ENCODE measurements at places on chromosomes 1 and 21.
A peak's percentile ranks its signal among the peaks of the same experiment; 100 is the strongest.

DNA sequence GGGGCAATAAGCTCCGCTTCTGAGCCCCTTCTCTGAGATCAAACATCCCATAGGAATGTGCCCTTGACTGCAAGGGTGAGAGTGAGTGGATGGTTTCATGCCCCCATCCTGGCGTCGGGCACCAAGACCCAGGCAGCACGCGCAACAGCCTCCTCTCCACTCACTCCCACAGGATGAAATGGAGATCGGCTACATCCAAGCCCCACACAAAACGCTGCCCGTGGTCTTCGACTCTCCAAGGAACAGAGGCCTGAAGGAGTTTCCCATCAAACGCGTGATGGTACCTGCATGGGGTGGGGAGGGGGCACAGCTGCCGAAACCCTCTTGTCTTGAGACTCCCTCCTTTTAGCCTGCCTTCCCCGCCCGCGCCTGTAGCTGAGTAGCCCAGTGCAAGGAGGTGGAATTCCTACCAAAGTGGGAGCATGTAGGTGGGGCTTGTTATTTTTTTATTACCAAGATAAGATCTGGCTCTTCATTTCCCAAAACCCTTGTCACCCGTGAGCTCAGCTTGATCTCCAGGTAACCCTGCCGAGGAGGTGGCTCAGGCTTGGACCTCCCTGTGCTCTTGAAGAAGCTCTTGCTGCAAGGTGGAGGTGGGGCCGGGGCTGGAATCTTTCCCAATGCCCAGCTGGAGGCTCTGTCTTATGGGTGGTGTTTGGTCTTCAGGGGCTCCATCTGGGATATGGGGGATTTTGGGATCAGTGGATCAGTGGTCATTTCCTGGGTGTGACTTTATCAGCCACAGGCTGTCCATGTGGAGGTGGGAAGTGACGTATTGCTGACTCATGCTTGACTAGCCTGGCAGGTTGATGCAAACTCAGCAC lies 24.0 kb upstream of the PADI6 start:
- DNase-seq: peak; percentile 72

DNA sequence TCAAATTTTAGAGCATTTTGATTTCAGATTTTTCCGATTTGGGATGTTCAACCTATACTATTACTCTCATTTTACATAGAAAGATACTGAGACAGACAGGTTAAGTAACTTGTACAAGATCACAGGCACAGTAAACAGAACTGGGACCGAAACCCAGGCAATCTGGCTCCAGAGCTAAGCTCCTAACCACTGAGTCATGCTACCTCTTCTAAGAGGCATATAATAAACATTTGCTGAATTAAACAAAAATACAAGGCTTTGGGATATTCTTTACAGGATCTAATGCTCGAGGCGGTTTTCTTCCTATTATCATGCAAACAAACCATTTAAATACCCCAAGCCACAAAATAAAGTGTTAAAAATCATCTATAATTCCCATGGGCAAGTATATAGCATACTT lies 50.3 kb downstream of the MCOLN2 start:
- no peak for DNase-seq

DNA sequence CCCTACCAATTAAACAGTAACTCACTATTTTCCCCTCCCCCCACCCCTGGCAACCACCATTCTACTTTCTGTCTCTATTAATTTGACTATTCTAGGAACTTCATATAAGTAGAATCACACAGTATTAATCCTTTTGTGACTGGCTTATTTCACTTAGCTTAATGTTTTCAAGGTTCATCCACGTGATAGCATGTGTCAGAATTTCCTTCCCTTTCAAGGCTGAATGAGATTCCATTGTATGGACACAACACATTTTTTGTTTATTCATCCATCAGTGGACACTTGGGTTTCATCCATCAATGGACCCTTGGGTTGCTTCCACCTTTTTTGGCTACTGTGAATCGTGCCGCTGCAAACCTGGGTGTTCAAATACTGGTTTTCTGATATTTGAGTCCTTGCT lies 41.7 kb downstream of the EIF2D start:
- DNase-seq: no peak

GRCh38 chr1:107963601-107964335 lies 1.2 kb downstream of the VAV3 start:
- no peak for DNase-seq

DNA sequence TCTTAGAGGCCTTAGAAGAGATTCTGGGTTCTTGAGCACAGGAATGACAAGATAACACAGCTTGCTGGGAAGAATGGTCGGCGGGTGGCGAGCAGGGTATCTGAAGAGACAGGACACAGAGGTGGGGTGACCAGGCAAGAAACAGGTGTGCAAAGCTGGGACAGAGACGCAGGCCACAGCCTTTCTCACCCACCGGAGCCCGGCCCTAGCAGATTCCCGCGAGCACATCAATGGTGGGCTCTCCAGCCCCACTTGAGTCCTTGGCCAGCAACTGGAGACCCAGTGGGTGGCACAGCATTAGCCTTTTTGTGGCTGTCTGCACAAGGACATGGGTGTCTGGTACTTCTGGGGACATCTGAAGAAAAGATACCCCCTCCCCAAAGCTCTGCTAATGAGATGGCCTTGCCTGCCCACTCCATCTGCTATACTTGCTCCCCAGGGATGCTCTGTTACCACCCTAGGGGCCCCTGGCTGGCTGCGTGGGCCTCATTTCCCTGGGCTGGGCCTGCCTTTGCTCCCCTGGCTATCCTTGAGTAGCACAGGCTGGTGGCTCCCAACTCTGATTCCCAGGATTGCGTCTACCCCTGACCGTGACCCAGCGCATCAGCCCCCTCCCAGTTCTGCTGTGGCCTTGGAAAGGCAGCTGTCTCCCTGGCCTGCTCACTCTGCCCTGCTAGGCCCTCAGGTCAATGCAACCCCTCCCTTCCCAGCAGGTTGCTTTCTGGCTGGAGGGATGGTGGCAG lies 127.2 kb upstream of the ADAR start:
- no peak for DNase-seq

GRCh38 chr1:234942012-234942332 lies 186.7 kb downstream of the TOMM20 start:
- DNase-seq: no peak

GRCh38 chr1:63135174-63135512 lies 187.2 kb upstream of the FOXD3 start:
- DNase-seq: no peak

DNA sequence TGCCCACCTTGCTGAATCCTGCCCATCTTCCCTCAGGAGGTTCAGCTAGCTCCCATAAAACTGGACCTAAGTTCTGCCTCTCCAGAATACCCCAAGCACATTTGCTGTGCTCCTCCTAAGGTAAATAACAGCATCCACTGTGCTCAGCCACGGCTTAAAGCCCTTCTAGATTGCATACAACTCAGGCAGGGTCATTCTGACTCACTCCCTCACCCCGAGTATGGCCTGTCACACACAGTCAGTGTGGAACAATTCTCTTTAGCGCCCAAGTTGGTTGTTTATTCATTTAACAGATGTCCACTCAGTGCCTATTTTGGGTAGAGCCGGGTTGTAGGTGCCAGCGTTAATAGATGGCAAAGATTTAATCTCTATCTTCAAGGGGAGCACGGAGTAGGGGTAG lies 147.5 kb upstream of the EDN2 start:
- DNase-seq: peak; percentile 5

GRCh38 chr1:3251099-3251806 lies 182.2 kb downstream of the PRDM16 start:
- DNase-seq: no peak

DNA sequence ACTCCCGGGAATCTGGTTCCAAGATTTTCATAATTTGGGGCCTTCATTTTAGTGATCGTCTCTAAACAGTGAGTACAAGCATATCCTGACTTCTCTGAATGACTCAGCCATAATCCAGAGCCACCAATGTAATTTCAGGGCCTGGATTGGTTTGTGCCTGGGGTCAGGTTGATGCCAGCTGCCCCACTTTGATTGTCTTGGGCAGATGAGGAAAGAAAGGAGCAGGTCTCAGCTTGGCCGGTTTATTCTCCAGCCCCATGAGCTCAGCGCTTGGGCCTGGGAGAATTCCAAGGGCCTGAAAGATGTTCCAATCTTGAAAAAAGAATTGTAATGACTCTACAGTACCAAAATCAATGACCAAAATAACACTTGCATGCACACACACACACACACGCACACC lies 71.2 kb upstream of the ECE1 start:
- DNase-seq: no peak

GRCh38 chr1:17606826-17607440 lies 67.4 kb downstream of the ARHGEF10L start:
- peak; percentile 60 for DNase-seq
